ENCODE measurements at places on chromosomes 2 and 18.

GRCh38 chr2:120528051-120528692 lies 182.2 kb downstream of the INHBB start:
- H3K36me3 ChIP-seq = no peaks in the 10 kb centered on the region
- no peak for DNase-seq
- H3K27ac ChIP-seq = no peak overlapping the region
- no peak overlapping the region for H3K4me3 ChIP-seq
- peaks cover 24% of the 10 kb centered on the region for H3K4me1 ChIP-seq

GRCh38 chr18:26783170-26783569 lies 82.3 kb downstream of the AQP4 start:
- no peak overlapping the region for H3K27ac ChIP-seq
- peaks cover 7% of the 10 kb centered on the region for H3K27me3 ChIP-seq
- H3K4me3 ChIP-seq = no peak overlapping the region
- H3K4me1 ChIP-seq = peaks cover 19% of the 10 kb centered on the region
- no peak for DNase-seq
- H3K36me3 ChIP-seq = no peaks in the 10 kb centered on the region

DNA sequence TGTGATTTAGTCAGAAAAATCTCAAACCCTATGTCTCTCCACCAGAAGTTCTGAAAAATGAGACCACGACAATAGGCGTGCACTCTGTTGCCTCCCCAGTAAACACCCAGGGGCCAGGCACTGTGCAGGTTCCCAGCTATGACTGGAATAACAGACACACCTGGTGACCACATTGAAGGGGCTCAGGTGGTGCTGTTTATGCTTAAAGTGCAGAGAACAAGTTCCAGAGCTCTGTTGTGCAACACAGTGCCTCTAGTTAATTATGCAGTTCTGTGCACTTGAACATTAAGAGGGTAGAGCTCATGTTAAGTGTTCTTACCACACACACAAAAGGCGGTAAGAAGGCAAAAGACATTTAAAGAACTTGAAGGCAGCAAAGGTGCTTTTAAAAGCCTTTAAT lies 52.6 kb upstream of the AFF3 start:
- H3K4me3 ChIP-seq = no peak overlapping the region
- H3K4me1 ChIP-seq = peaks cover 7% of the 10 kb centered on the region
- H3K27me3 ChIP-seq = no peaks in the 10 kb centered on the region
- no peak for DNase-seq

GRCh38 chr18:13622751-13623150 lies 103.6 kb downstream of the FAM210A start:
- H3K27ac ChIP-seq = no peak overlapping the region
- no peaks in the 10 kb centered on the region for H3K36me3 ChIP-seq
- H3K4me3 ChIP-seq = no peak overlapping the region
- H3K4me1 ChIP-seq = no peaks in the 10 kb centered on the region
- DNase-seq = no peak

- peaks cover 42% of the 10 kb centered on the region for H3K27me3 ChIP-seq
- no peak overlapping the region for H3K27ac ChIP-seq
- H3K4me3 ChIP-seq = peak overlapping the region; percentile 30
- H3K4me1 ChIP-seq = peaks cover 6% of the 10 kb centered on the region
- no peaks in the 10 kb centered on the region for H3K36me3 ChIP-seq
Observed at GRCh38 chr18:13611601-13612195, 114.7 kb downstream of the FAM210A start.

DNA sequence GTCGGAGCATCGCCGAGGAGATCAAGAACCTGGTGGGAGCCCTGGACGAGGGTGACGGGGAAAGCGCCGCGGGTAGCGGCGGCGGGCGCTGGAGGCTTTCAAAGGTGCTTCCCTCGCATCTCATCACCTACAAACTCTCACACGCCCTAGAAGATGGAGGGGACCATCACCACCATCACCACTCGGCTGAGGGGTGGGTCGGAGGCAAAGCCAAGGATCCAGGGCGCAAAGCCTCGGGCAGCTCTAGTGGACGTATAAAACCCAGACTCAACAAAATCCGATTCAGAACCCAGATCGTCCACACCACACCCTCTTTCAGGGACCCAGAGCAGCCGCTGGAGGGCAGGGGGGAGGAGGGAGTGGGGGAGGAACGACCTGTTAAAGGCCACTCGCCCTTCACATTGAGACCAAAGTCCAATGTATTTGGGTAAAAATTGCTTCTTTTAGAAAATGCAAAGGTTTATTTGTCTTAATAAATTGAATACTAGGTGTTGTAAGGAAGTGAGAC lies 1.5 kb downstream of the SOWAHC start:
- no peaks in the 10 kb centered on the region for H3K27me3 ChIP-seq
- peak; percentile 72 for DNase-seq
- peaks cover 9% of the 10 kb centered on the region for H3K36me3 ChIP-seq
- peak overlapping the region; percentile 96 for H3K4me3 ChIP-seq
- peaks cover 7% of the 10 kb centered on the region for H3K4me1 ChIP-seq

DNA sequence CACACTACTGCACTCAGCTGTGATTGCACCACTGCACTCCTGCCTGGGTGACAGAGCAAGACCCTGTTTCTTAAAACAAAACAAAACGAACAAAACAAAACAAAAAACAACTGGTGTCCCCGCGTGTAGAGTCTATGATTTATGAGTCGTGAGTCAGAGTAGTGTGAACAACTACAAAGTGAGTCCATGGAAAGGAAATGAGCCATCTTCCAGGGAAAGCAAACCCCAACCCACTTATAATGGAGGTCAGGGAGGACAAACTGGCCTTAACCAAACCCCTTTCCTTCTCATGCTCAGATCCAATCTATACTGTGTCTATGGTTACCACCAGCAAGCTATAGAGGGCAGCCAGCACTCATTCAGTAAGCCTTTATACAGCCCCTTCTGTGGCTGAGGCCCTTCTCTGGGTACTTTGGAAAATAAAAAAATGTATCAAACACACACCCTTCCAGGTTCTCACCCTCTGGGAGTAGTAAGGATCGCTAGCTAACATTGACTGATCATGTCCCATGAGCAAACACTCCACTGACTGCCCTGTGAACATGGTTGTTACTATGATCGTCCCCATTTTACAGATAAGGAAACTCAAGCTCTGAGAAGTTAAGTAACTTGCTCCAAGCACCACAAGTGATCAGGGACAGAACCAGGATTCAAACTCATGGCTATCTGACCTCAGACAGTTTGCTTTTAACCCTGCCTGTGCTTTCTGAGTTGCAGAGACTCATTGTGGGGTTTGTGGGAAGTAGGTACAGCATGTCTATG lies 24.7 kb upstream of the COLEC12 start:
- peaks cover 7% of the 10 kb centered on the region for H3K36me3 ChIP-seq
- no peaks in the 10 kb centered on the region for H3K4me1 ChIP-seq
- no peak overlapping the region for H3K4me3 ChIP-seq
- DNase-seq = peak; percentile 62

GRCh38 chr2:127157651-127158485 lies 50.9 kb upstream of the BIN1 start:
- H3K4me3 ChIP-seq = no peak overlapping the region
- no peaks in the 10 kb centered on the region for H3K36me3 ChIP-seq
- peaks cover 9% of the 10 kb centered on the region for H3K4me1 ChIP-seq
- H3K27me3 ChIP-seq = no peaks in the 10 kb centered on the region

- H3K4me1 ChIP-seq = peaks cover 12% of the 10 kb centered on the region
- DNase-seq = no peak
- H3K4me3 ChIP-seq = no peak overlapping the region
- H3K27me3 ChIP-seq = no peaks in the 10 kb centered on the region
- H3K36me3 ChIP-seq = no peaks in the 10 kb centered on the region
Observed at GRCh38 chr2:11984316-11985158, 238.1 kb downstream of the LPIN1 start.

DNA sequence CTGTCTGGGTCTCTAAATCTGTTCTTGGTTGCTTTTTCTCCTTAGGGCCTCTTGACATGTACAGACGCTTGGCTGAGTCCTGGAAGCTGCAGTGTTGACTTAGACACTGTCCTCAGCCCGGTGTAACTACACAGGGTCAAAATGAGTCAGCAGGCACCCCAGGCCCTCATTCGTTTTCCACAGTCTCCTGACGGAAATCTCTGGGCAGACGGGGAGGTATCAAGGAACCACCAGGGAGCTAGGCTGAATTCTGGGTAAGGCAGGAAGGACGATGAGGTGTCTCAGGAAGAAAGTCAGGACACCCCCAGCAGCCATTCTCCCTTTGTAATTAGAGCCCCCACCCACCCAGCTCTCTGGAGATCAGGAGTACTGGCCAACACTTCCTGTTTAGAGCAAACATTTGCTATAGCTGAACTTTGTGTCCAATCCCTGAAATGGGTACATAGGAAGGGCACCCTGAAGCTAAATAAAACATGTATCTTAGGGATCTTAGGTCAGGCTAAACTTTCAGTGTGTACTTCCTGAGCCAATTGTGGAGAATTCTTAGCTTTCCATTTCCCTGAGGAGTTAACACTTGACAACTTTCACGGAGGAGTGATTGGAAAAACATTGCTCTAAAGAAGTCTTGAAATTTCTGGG lies 23.9 kb upstream of the EPAS1 start:
- peaks cover 8% of the 10 kb centered on the region for H3K4me1 ChIP-seq
- H3K36me3 ChIP-seq = peaks cover 4% of the 10 kb centered on the region
- H3K4me3 ChIP-seq = no peak overlapping the region
